Glomerular endothelial cell (primary cell): ENCODE measurements at places on chromosomes 1 and 21.

DNA sequence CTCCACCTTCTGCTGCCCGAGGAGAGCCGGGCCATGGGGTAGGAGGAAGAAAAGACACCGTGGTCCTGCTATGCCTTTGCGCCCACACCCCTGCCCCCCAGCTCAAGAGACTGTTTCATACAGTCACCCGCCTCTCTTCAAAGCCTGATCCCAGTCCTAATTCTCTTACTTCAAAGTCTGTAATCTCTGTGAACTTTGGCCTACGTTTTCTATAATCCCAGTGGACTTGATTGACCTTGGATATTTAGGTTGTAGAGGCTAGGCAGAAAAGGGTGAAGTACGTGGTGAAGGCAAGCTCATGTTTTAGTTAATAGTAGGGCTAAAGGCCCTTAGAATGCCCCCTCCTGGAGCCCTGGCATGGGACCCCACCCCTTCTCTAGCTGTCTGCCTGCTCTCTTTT, 28.4 kb downstream of the VPS13D start:
- no peak for DNase-seq

DNA sequence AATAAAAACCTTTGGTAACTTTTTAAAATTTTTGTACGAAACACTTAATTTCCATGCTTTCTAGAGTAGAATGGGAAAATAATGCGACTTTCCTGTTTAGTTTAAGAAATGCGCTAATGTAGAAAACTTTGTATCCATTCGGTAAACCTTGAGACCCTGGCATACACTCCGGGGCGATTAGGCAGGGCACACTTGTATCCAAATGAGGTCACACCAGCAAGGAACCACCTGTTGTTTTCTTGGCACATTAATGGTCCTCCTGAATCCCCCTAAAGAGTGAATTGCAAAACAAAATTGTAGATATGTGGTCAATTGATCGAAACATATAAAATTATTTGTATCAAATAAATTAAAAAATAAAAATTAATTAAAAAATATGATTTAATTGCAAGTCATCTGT, 25.2 kb downstream of the CHODL start:
- DNase-seq: no peak

DNA sequence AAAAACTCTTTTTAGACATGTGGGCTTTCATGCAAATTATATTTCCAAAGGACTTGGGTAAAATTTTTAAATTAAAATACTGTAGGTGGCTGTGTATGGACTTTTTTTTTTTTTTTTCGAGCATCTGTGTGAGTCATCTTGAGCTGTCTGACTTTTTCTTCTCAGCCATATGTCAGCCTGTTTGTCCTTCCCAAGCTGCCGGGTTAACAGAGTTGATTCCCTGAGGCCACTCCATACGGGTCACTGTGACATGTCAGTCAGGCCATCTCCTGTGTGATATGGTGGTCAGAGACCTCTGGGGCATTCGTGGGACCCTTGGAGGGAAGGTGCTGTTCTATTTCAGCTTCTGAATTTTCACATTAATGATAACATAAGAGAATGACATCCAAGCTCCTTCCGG, 148.3 kb downstream of the KCNJ6 start:
- no peak for DNase-seq

- DNase-seq: no peak
Observed at GRCh38 chr1:235401251-235401650, 34.0 kb downstream of the TBCE start.

DNA sequence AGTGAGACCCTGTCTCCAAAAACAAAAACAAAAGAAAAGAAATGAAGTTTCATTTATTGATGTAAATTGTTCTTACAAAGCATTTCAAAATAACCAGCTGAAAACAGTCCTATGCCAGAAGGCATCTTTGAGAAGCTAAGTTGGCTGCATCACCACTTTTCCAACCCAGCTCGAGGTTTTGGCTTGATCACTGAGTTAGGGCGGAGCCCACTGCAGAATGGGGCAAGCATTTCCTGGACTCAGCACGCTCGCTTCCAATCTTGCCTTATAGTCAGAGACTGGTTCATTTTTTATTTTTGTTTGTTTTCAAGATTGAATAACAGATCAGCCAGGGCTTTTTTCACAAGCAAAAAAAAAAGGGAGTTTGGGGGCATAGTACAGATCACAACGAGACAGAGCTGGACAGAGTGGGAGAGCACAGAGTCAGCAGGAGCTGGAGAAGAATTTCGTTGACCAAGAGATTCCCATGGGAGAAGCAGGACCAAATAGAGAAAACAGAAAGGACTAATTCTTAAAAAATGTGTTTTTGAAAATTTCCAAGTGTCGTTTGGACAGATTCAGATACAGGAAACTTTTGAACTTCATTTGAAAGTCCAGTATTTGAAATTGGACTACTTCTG, 23.5 kb upstream of the COL6A1 start:
- DNase-seq: no peak

- DNase-seq: no peak
Observed at GRCh38 chr1:101069158-101069557, 43.6 kb upstream of the DPH5 start.

- no peak for DNase-seq
Observed at GRCh38 chr1:174875306-174875705, 124.4 kb upstream of the CACYBP start.

DNA sequence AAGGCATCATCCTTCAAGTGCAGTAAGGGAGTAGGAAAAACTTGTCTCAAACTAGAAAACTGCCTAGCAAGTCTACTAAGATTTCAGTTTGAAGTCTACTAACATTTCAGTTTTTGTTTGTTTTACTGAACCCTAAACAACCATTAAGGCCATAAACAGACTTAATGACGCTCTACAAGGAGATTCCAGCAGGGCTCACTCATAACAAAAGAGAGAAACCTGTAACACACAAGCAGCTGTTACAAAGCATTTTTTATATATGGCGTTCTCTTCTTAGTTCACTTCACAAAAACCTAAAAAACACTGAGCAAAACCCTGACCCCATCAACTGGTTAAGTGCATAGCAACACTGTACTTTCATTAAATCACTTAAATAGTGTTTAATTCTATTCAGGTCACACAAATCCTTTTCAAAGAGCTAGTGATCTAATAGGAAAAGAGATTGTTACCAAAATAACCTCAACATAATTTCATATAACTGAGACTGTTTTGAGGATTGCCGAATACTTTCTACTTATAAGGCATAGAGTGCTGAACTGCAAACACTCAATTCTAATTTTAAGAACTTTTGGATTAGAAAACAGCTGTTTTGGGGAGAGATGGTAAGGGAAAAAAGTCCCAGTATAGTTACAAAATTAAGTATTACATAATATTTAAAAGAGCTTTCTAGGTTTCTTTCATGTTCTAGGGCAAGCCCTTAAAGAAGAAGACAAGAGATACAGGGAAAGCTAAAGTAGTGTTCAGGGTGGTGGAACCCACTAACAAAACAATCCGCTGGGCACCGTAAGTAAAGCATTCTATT, 1.4 kb downstream of the B3GALNT2 start:
- no peak for DNase-seq

DNA sequence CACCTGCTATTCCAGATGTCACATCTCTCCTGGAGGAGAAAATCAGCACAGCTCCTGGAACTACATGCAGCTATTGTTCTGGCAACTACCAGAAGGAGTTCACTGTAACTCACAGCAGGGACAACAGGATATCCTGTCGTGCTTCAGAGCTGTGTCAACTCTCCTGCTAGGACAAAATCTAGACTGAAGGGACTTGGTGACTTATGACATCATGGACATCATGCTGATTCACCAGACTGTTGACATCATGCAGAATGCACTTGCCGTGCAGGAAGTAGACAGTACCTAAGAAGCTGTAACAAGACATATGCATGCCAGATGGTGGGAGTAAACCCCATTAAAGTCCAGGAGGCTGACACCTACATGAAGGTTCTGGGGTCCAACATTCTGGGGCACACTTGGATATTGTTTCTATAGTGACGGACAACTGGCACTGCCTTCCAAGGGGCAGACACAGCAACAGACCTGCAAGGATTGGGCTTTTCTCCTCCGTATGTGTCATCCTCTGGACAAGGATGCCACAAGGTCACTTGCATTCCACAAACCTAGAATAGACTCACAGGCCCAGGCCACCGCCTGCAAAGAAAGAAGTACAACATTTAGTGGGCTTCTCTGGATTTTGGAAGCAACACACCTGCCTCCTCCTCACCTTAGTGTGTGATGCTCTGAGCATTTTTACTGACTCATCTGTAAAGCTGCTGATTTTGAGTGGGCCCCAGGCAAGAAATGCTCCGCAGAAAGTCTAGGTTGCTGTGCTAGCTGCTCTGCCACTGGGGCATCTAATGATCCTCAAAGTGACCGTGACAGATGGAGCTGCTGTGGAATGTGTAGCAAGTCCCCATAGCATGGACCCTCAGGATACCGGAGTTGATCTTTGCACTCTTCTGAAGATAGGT, 249.2 kb downstream of the MATN1 start:
- DNase-seq: no peak

DNA sequence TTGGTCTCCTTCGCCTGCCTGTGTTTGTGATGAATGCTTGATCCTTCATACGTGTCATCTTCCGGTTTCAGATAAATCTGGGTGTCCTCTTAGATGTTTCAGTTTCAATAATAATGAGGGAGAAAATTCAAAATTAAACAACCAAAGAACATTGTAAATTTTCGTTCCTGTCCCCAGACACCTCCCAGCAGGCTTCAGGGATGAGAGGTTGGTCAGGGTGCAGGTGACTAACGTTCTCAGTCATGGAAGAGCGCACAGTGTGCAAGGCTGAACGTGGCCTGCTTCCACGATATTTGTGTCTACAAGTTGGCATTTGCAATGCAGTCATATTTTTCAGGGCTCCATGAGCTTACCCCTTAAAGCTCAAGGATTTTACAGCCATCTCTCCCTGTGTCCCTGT, 147.1 kb upstream of the ARHGEF16 start:
- no peak for DNase-seq

GRCh38 chr1:57393058-57393584, 30.7 kb downstream of the DAB1 start:
- no peak for DNase-seq

- no peak for DNase-seq
Observed at GRCh38 chr1:9037476-9038337, 11.5 kb upstream of the SLC2A7 start.

GRCh38 chr1:94396356-94397010, 21.7 kb upstream of the ABCD3 start:
- no peak for DNase-seq

DNA sequence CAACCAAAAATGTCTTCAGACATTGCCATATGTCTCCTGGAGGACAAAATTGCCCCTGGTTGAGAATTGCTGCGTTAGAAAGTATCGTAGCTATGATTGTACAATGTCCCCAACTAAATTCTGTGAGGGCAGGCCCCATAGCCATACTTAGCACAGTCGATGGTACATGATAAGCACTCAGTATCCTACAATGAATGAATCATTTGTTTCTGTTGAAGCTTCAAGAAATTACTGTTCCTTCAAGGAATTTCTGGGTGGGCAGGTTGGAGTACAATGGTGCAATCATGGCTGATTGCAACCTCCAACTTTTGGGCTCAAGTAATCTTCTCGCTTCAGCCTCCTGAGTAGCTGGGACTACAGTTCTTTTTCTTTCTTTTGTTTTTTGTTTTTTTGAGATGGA, 4.7 kb downstream of the CAP1 start:
- no peak for DNase-seq

GRCh38 chr1:183646776-183647175, 6.3 kb downstream of the APOBEC4 start:
- DNase-seq: no peak

GRCh38 chr1:111559736-111560279, 56.4 kb upstream of the ADORA3 start:
- DNase-seq: no peak

DNA sequence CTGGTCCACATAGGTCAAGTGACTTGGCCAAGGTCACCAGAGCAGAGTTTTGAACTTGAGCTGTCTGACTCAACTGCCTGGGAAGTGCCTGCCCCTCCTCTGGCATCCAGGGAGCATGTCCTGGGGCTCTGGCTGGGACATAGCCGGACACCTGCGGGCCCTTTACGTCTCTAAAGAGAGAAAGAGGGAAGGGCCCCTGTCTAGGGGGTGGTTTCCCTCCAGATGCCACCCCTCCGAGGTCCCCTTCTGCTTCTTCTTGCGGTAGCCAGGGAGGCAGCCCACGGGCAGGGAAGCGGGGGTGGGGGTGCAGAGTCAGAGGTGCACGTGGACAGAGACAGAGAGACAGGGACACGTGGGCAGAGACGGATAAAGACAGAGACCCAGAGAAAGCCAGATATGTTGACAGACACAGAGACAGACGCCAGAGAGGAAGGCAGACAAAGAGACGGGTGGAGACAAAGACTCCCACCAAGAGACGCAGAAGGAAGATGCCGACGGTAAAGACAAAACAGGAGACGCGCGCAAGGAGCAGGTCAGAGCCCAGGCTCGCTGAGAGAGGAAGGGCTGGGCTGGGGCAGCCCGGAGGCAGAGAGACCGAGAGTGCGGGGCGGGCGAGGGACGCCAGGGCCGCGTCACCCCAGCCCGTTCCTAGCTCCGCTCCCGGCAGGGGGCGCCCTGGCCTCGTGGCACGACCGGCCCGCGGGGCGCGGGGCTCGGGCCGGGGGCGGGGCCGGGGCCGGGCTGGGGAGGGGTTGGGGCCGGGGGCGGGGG, 458 bp upstream of the ALPL start:
- DNase-seq: no peak

DNA sequence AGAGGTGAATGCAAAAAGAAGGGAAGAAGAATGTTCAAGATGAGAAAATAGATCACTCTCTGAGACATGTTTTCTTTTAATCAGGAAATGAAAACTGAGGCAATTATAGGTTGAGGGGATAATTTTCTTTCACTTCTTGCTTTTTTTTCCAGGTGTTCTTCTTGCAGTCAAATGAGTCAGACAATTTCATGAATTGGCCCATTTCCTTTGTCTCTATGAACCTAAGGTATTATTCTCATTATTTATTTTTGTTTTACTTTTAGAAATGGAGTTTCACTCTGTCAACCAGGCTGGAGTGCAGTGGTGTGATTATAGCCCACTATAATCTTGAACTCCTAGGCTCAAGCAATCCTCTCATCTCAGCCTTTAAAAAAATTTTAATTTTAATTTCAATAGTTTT, 3.5 kb upstream of the VASH2 start:
- DNase-seq: no peak

GRCh38 chr1:55500601-55501000, 285.4 kb upstream of the USP24 start:
- no peak for DNase-seq

GRCh38 chr1:184380468-184380867, 6.4 kb upstream of the C1orf21 start:
- no peak for DNase-seq

GRCh38 chr21:40512590-40512989, 334.4 kb downstream of the DSCAM start:
- DNase-seq: no peak

GRCh38 chr1:6465461-6466005, 440 bp downstream of the TNFRSF25 start:
- DNase-seq: no peak
